PC-9 (cell line): ENCODE measurements at places on chromosomes 4 and X. TPM values are rescaled to one million over a fixed set of nuclear protein-coding genes. Genes with fewer than 3 reads are reported as not detected.

GRCh38 chr4:105128208-105128607 lies 18.5 kb upstream of the TET2 start:
- no peak for DNase-seq

DNA sequence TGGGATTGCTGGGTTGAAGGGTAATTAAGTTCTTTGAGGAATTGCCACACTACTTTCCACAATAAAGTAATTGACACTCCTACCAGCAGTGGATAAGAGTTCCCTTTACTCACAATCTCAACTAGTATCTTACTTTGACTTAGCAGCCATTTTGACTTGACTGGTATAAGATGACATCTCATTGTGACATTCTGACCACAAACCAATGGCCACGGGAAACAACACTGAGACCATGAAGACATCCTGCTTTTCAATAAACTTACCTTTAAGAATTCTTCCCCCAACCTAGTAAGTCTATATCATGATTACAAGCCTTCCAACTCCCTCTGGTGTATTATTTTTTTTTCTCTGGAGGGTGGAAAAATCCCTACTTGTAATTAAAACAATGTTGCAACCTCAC lies 66.9 kb upstream of the WDR1 start:
- DNase-seq, result no peak

GRCh38 chr4:141395246-141395830 lies 174.6 kb downstream of the ZNF330 start:
- DNase-seq, result no peak

- DNase-seq, result no peak
Measured at GRCh38 chr4:2583092-2583491, 46.6 kb downstream of the FAM193A start.

GRCh38 chr4:136078976-136079375 lies 1453.3 kb downstream of the PCDH18 start:
- DNase-seq, result no peak

- DNase-seq, result no peak
Measured at GRCh38 chrX:108307132-108308085, 130.8 kb downstream of the COL4A6 start.

GRCh38 chrX:42832764-42833549 lies 55.0 kb upstream of the PPP1R2C start:
- no peak for DNase-seq

DNA sequence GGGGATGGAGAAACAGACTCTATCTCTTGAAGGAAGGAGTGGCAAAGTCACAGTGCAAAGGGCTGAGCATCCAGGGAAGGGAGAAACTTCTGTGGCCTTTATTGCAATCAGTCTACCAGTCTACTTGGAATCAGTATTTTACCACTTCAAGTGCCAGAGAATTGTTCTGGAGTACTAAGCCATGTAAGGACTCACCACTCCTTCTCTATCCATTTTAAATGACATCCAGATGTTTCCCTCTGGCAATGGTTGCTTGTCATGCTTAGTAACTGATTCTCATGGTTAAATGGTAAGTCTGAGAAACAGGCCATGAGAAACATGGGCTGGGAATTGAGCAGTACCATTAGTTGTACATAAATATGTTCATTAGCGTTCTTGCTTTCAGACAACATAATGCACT lies 21.1 kb upstream of the SMIM10 start:
- no peak for DNase-seq

GRCh38 chr4:41077628-41078027 lies 136.7 kb downstream of the APBB2 start:
- DNase-seq, result no peak

DNA sequence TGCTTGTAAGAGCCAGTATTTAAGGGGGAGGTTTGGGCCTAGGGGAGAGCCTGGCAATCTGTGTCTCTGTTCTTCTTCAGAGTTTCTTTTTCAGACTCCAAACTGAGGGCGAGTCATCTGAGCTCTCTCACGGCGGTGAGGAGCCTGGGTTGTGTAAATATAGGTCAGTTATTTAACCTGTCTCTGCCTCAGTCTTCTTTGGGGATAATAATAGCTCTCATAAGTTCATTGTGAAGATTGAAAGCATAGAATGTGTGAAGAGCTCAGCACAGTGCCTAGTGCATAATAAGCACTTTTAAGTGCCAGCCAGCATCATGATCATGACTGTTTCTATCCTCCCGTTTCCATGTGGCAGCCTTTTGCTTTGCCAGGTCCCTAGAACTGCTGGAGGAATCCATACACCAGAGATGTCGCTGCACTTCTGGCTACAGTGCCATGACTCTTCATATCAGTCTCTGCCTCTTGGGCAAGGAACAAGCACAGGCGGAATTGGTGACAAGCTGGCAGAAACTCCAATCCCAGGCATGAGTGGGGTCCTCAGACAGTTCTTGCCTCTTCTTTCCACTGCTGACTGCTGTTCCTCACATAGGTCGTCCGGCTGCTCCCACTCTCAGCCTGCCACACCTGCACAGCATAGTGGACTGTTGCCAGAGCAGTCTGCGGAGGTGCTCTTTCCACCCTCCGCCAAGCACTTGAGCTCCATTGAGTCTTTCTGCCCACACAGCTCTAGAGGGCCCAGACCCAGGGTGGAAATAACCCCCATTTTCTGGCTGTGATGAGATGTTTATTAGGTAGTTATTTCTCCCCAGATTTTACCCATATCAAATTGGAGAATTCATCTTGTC lies 103.7 kb upstream of the MAML3 start:
- DNase-seq, result no peak

DNA sequence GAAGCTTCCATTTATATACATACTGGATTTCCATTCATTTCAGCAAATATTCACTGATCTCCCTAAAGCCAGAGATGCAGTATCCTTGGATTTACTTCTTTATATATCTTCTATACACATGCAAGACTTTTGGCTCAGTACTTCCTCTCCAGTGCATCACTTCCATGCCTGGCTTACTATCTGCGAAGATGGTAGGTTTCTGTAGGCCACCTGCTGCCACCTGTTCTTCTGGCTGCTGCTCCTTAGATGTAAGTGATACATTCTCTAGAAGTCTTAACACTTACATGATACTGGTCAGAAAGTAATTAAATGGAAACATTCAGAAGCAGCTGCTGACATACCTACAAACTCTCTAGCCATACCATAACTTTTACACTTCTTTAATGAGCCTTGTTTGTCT lies 48.9 kb downstream of the TBC1D9 start:
- no peak for DNase-seq

HSFX2 gene
- 0.28 and 0.80 TPM in 2 replicates for total RNA-seq

RPS3A gene
- 1,663 and 2,345 TPM in 2 replicates for total RNA-seq

STATH gene
- not detected in 2 replicates for total RNA-seq

FRMPD4 gene
- not detected in 2 replicates for total RNA-seq

CC2D2A gene
- 6.9 and 7.0 TPM in 2 replicates for total RNA-seq
